ENCODE measurements at places on chromosomes 6 and 20.

- peak; percentile 51 for DNase-seq
These were observed 165.6 kb downstream of the KCNQ5 start for GRCh38 chr6:72787391-72788031.

DNA sequence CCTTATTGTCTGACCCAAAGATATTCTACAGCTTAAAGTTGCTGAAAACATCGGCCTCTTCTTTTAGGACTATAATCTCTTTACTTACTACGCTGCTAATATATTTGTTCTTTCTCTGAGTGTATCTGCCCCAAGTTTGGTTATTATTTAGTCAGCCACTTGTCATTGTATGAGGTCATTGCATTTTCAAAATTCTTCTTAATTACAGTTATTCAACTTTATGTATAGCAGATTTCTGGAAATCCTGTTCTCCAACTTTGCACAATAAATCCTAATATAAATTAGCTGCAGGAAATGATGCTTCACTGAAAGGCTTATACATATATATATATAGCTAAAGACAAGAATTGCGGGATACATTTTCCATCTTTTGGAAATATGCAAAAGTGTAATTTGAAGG lies 88.5 kb upstream of the HIVEP1 start:
- DNase-seq, result no peak

- no peak for DNase-seq
These were observed 5.2 kb downstream of the OR11A1 start for GRCh38 chr6:29451471-29452193.

GRCh38 chr6:154399097-154399496 lies 42.5 kb upstream of the IPCEF1 start:
- DNase-seq, result no peak

DNA sequence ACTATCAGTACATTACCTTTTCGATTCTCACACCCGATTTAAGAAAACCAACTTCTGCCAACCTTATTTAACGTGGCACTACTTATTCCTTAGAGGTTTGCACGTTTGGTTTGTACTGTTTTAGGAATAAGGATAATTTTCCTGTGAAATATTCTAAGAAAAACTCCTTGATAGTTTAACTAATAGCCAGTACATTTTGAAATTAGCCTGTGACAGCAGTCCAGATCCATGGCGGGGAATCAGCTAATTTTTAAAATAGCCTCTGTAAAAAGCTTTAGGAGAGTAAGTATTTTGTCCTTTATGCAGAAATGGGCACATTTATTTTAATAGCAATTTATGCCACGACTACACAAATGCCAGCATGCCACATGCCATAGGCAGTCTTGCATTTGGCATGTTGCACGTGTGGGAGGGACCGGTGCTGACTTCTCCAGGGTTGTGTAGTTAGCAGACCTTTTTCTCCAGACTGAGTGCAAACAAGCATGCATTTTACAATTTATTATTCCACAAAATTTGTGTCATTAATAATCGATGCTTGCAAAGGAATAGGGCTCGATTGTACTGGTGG lies 6.2 kb downstream of the FOXC1 start:
- no peak for DNase-seq

DNA sequence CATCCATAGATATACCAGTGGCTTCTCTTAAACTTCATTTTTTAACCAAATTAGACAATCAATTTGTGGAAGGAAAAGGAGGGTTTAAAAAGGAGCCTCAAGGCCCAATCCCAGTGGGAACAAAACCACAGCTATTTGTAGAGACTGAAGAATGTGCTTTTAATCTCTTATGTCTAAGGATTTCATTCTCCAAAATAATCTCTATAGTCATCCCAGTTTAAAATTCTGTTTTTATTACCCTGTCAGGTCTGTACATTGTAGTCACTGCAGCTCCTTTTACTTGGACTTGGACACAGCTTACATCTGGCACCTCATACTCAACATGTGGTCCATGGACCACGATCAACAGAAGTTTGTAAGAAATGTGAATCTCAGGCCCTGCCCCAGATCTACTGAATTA lies 152.1 kb upstream of the STMND1 start:
- no peak for DNase-seq

DNA sequence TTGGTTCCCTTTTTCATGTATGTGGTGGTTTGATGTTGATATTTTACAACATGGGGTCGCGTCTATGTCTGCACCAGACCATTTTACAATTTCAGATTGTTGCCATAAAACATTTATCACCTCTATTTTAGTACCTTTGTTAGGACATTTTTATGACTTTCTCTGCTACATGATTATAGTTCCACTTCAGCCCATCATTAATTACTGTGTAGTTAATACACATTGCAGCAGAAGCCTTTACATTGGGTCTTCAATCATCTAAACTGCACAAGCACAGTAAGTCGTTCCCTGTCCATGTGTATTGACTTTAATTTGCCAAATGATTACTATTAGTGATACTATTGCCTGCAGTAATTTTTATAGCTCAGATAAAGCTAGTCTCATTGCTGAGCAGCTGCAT lies 15.7 kb upstream of the TMEM217 start:
- DNase-seq, result no peak

DNA sequence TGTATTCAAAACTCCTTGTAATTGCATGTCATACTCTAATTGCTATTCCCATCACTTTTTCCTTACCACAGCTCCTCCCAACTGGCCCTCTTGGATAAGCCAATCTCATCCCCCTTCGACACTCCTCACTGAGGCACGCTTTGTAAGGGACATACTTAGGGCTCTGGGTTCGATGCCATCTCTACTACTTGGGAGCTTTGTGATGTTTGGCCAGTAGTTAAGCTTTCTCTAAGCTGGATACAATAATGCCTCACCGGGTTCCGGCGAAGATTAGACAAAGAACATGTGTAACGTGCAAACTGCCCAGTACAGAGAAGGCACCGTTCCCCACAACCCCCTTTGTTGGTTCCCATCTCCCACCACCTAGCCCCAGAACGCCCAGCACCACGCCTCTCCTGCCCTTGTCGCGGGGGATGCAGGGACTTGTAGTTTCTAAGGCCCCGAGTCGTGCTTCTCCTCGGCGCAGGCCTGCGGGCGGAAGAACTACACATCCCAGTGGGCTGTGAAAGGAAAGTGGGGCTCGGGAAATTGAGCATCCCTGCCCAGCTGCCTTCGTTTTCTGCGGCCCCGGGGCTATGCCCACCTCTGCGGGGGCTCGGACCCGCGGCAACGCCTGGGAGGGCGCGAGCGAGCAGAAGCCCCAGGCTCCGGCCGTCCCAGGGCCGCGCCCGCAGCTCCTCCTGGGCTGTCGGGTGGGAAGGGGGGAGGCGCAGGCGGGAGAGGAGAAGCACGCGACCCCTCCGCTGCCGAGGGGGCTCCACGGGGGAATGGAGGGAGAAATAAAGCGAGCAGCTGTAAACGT lies 1.1 kb upstream of the ZDHHC14 start:
- peak; percentile 81 for DNase-seq

- DNase-seq, result no peak
These were observed 2.9 kb downstream of the C6orf141 start for GRCh38 chr6:49553384-49553783.

DNA sequence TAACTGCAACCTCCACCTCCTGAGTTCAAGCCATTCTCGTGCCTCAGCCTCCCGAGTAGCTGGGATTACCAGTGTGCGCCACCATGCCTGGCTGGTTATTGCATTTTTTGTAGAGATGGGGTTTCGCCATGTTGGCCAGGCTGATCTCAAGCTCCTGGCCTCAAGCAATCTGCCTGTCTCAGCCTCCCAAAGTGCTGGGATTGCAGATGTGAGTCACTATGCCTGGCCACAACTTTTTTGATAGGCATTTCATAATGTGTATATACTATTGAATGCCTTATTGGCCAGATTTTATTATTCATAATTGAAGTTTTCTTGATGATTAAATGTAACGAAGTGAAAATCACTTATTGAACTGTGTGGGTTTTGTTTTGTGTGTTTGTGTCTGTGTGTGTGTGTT lies 27.9 kb downstream of the FIG4 start:
- DNase-seq, result no peak

- DNase-seq, result no peak
These were observed 240.4 kb upstream of the SULF2 start for GRCh38 chr20:48025661-48026060.

DNA sequence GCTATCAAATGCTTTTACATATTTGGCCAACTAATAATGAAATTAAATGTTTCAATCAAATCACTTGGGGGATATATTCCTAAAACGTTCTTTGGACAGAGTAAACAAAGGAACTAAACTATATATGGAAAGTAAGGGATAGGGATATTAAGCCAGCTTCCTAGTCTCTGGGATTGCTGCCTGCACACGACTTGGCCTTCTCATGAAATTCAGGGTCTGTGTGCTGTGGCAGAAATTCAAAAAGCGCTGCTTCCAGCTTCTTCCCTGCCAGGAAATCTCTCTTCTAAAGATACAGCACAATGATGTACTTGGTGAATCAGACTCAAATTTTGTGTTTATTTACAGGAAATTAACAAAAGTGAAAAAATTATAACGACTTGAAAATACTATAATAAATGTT lies 206.3 kb upstream of the RAB32 start:
- DNase-seq, result no peak

- no peak for DNase-seq
These were observed 10.9 kb downstream of the PYGB start for GRCh38 chr20:25258828-25259227.

DNA sequence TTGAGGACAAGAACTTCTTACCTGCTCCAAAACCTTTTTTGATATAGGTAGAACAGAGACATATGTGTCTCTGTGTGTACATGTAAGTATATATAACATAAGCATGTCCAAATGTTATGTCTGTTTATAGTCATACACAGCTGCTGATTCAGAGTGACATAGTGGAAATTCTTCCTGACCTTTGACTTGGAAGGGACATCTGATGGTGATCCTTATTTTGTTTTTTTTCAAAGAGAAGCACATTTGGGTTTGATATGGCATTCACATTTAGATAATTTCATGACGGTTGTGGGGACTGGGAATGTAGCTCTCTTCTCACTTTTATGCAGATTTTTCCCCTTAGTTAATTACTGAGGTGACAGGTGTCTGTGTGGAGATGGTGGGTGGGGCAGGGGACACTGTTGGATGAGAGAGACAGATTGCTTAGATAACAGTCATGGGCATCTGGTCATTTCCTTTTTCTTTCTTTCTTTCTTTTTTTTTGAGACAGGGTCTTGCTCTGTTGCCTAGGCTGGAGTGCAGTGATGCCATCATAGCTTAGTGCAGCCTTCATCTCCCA lies 39.0 kb downstream of the FARS2 start:
- no peak for DNase-seq

DNA sequence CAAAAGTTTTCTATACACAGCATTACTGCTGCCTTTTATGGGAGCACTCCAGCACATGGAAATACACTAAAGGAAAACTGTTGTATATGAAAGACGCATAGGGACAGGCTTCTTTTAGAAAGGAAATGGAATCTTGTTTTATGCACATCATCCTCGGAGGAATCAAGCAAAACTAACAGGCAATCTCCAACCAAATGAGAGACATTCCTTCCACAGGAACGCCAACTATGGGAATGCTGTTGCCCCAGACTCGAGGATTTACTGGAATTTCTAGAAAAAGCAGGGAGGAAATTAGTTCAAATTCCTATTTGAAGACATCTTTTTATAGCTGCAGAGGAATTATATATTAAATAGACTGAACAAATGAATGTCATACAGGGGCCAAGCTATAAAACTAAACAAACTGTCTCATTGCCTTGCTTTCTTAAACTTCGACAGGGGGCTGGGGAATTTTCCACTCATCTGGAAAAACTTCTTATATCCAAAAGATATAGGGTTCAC lies 52.2 kb downstream of the LYRM4 start:
- no peak for DNase-seq

DNA sequence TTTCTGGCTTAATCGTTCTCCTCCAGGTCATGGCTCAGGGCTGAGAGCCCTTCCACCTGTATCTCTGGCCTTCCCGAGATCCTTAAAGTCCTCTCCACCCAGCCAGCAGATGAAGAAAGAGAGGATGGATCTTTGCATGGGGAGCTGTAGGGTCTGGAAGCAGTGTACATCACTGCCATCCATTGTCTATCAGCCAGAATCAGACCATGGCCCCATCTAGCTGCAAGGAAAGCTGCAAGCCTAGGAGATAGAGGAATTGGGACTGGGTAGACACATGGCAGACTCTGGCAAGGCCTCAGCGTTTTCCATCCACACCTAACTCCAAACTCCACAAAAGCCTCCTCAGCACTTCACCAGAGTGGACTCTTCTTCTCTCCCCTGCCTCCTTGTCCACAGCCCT lies 113.8 kb upstream of the MAFB start:
- DNase-seq, result no peak

- no peak for DNase-seq
These were observed 26.6 kb downstream of the POFUT1 start for GRCh38 chr20:32234135-32234808.

DNA sequence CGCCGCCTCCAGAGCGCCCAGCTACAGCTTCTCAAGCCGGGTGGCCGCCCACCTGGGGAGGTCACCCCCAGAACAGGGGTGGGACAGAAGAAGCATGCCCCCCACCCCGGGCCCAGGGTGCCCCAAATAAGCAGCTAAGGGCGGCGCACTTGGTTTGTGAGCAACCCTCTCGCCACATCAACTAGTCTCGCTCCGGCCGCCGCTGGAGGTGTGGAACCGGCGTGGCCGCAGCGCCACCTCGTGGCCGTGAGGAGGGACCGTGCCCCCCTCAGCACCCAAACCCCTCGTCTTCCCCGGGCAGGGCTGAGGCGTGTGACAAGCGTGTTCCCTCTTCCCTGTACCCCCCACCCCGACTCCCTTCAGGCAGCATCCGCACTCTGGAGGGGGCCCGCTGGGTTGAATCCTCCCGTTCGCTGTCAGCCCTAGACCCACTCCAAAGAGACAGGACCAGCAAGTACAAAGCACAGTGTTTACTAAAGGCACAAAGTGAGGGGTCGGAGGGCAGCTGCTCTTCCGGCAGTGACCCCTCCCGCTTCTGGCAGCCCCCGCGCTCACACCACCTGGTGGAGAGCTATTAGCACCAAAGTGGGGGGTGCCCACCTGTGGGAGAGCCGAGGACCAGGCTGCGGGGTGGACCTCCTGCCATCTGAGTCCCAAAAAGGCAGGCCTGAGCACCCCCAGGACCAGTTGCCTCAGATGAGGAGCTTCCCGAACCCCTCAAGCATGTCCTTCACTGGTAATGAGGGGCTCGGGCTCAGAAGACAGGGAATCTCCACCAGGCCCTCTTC lies 45.4 kb downstream of the MDFI start:
- peak; percentile 15 for DNase-seq

- DNase-seq, result no peak
These were observed 13.8 kb upstream of the PCK1 start for GRCh38 chr20:57546956-57547649.

DNA sequence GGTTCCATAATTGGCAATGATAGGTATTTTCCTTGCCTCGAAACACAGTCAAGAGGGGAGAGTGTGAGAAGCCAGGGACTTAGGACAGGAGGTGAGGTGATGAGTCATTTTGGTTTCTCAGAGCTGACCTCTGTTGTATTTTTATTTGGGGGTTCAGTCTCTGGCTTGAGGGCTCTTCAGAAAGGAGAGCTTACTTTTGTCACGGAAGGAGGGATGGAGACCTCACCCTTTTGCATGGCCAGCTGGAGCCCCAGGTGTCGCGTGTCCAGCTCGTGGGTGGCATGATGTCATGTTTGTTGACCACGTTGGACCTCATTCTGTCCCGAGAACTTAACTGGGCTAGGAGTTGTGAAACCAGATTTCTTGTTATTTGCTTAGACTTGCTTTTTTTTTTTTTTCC lies 293.9 kb downstream of the QKI start:
- DNase-seq, result no peak

- DNase-seq, result no peak
These were observed 132.2 kb upstream of the TNFAIP3 start for GRCh38 chr6:137734875-137735182.

Data from DMS 273 treated with DMSO at 0.1 percent for 48 hours (cell line).